ENCODE measurements at places on chromosomes 7 and 10.

DNA sequence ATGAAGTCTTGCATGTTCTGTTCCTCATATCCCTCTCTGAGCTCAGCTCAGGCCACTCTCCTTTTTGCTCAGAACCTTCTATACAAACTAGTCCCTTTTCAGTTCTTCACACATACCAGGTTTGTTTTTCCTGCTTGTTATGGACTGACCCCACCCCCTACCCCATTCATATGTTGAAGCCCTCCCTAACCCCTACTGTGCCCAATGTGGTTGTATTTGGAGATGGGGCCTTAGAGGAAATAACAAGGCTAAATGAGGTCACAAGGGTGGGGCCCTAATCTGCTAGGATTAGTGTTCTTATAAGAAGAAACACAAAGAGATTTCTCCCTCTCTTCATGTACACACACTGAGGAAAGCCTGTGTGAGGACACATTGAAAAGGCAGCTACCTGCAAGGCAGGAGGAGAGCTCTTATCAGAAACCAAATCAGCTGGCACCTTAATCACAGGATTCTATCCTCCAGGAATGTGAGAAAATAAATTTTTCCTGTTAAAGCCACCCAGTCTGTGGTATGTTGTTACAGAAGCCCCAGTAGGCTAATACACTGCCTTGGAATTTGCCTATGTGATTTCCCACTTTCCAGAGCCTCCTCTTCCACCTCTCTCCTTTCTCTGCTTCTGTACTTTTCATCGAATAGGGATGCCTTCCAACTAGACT lies 67.3 kb upstream of the DNAJB12 start:
- DNase-seq: no peak

- no peak for DNase-seq
Measured at GRCh38 chr7:45984386-45985295, 63.6 kb upstream of the IGFBP3 start.

DNA sequence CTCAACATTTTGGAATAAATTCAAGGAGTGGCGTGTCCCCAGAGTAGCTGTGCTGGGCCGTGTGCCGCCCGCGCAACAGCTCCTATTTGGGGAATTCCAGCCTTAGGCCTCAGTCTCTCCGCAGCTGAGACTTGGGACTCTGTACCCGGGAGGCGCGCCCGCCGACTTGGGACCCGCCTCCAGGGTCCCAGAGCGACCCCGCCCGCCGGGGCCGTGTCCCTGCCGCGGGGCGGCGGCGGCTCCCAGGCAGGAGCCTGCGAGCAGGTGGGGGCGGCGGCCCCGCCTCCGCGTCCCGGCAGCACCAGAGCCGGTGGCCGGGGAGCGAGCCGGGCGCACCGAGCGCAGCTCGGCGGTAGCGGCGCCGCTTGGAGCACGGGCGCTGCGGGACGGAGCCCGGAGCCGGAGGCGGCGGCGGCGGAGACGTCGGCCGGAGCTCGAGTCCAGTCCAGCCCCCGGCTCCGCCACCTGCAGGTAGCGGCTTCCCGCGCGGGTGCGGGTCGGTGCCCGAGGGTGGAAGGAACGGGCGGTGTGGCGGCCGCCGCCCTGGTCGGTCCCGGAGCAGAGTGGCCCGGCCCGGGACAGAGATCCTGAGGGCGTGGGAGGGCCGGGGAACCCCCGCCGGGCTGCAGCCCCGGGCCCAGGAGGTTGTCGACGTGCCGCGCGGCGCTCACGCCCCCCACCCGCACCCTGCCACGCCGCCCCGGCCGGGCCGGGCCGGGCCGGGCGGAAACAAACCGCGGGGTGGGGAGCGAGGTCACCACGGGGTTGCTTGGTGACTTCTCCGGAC lies at the start of gene WIPF3:
Gene WIPF3 (plus strand): TSS at position 301 of the 787 bp plus-strand sequence. CDS start 28,217 bp downstream, outside the sequence.
- DNase-seq: no peak

- DNase-seq: no peak
Measured at GRCh38 chr7:109479388-109479787, 909.7 kb downstream of the DNAJB9 start.

DNA sequence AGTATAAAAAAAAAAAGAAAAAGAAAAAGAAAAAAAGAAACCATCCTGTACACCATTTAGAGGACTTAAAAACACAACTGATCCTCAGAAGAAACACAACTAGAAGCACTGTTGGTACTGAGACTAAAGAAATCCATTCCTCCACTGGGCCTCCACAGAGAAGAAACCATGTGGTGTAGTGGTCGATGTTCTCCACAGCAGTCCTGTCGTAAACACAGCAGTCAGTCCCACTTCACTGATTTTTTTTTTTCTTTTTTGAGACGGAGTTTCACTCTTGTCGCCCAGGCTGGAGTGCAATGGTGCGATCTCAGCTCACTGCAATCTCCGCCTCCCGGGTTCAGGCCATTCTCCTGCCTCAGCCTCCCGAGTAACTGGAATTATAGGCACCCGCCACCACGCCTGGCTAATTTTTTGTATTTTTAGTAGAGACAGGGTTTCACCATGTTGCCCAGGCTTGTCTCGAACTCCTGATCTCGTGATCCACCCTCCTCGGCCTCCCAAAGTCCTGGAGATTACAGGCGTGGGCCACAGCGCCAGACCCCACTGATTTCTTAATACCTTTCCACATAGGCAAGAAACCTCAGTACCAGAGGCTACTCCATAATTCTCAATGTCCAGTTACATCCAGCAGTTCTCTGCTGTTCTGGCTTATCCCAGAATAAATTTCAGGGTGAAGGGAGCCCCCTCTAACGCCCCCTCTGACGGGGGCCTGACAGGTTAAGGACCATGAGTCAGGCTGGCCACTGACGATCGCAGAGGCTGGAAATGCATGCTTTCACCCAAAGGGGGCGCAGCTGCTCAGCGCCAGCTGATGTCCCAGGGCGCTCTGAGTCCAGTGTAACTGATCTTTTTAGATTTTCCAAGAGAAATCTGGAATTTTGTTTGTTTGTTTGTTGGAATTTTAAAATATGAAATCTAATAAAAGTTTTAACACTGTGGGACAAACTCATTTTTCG lies 24.8 kb upstream of the FFAR4 start:
- no peak for DNase-seq

DNA sequence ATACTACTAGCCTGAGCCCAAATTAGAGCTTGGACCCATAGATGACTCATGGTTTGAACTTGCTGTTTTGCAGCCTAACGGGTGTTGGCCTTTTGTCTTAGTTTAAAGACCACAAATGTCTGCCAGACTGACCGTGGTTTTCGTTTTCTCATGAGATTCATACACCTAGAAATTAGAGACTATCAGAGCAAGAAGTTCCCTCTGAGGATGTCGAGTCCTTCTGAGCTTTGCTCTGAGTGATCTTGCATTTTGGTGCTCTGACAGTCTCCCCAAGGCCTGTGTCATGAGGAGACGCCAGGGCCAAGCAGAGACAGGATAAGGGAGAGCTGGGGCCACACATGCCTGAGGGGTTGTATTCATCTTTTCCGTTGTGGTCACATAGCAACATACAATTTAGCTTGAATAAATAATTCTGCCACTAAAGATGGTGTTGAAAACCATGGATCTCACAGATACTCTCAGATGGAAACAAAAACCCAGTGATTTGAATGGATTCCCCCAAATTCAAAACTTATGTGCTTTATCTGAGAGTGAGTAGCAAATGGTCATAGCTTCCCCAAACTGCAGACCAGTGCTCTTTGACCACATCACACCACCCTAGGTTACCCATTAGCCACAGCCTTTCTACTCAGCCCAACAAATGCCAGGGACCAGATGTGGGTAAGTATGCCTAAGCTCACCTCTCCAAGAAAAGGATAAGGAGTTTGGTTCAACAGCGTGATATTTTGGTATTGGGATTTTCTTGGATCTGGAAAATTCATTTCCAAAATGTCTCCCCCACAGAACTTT lies 762.0 kb upstream of the IGFBP3 start:
- DNase-seq: no peak

- DNase-seq: peak; percentile 25
Measured at GRCh38 chr10:62050893-62051433, 149.5 kb downstream of the ARID5B start.

DNA sequence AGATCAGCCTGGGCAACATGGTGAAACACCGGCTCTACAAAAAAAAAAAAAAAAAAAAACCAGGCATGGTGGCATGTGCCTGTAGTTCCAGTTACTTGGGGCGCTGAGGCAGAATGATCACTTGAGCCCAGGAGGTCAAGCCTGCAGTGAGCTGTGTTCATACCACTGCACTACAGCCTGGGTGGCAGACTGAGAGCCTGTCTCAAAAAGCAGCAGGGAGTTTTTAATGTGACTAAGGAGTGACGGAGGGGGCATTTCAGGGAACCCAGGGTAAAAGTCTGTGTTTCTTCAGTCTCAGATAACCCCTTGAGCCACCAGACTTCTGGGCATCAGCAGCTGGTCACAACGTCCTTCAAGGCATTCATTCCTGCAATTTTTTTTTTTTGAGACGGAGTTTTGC lies 2.2 kb upstream of the C10orf95 start:
- no peak for DNase-seq

- DNase-seq: no peak
Measured at GRCh38 chr10:69768386-69768785, 33.3 kb upstream of the COL13A1 start.

DNA sequence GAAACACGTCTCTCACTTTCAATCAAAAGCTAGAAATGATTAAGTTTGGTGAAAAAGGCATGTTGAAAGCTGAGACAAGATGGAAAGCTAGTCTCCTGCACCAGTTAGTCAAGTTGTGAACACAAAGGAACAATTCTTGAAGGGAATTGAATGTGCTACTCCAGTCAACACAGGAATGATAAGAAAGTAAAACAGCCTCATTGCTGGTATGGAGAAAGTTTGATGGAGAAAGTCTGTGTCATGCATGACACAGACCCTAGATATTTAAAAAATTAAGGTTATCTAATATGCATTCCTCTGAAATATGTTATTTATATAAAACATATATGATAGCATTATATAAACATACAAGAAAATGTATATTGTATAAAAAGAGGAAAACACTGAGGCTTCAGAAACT lies 699.4 kb upstream of the FZD8 start:
- DNase-seq: no peak

DNA sequence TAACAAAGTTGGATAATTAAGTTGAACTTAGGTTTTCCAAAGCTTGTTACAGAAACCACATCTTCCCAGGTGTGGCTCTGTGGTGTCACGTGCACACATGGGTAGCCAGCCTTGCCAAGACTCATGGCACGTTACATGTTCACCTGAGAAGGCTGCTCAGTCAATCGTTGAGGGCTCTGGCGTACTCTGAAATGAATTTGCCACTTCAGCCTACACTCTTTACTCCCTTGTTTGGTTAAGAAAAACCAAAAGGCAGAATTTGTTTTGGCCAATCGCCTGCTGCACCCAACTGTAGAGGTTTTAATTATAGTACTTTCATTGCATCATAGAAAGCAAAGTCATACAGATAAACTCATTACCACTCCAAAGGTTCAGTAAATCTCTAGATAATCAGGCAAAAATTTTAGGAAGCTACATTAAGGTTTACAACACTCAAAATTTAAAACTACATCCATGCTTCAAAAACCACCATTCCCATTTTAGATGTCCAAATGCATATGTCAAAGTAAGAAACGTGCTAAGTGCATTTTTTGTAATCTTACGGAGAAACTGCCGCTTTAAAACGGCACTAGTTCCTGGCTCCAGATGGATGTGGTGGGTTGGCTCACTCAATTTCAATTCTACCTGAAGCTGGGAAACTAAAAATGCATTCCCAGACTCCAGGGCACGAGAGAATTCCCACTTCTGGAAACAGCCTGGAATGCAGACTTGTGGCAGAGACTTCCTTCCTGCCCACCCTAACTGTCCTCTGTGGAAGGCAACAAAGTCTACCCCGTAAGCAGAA lies 88.4 kb downstream of the DIP2C start:
- DNase-seq: no peak

DNA sequence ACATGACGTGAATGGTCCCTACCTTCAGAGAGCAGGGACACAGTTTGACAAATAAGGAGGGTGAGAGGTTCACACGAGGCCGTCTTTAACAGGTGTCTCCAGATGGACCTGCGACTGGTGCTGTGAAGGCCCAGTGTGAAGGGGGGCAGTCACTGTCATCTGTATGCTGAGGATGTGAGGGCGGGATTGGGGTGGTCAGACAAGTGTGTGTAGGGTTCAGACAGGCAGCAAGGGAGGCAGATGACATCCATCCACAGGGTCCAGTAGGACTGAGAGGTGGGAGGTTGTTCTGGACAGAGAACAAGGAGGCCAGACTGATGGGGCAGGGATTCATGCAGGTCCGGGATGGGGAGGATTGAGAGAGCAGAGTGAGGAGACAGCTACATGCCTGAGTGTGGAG lies 232.6 kb upstream of the GPR26 start:
- no peak for DNase-seq

DNA sequence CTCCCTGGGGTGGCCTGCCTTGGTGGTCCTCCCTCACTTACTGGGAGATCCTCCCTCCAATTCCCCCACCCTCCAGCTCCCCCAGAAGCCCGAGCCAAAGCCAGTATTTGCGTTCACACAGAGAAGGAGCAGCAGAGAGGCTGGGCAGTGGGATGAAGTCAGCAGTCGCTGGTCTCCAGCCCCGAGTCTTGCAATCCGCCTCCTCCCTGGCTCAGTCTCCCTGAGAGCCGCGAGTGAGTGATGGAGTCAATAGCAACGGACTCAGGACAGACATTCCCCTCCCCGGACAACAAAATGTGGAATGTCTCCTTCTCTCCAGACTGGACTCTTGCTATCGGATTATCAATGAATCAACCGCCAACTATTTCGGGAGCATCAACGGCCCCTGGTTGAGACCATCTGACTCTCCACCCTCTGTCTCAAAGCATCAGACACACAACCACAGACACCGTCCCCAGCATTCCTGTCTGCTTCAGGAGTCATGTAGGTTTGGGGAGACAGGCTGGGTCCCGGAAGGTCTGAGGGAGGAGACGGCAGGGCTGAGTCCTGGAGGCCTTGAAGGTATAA lies 178.4 kb downstream of the SH3PXD2A start:
- DNase-seq: no peak

Measured in activated CD8-positive, alpha-beta memory T cell treated with anti-CD3 and anti-CD28 coated beads for 1 hour (primary cell).